Mucosa of gallbladder (tissue), 1 donor: ENCODE measurements at places on chromosomes 16 and 17.
A peak's percentile ranks its signal among the peaks of the same experiment; 100 is the strongest.

DNA sequence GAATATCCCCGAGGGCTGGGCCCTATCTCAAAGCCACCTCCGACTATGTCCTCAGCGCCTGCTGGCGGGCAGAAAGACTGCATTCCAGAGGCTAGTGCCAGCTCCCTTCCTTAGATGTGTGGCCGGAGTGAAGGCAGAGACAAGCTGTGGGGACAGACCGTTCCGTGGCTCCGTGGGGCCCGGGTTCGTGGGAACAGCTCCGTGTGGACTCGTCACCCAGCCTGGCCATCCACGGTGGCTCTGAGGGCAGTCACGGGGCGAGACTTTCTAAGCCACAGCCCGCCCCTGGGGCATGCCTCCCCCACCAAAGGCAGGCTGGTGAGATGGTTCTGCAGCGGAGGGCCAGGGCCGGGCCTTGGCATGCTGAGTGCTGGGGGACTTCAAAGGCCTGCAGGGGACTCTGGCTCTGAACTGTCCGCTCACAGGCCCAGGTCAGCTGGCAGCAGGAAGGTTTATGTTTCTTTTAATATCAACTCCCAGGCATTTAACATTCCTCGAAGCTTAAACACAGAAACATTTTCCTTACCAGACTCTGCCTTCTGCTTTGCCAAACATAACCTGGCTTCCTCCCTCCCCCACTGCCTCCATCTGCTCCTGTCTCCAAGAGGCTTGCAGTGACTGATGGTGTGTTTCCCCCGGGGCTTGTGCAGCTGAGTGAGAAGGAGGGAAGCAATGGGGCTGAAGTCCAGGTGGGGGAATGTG lies 50.4 kb downstream of the TIMM22 start:
- DNase-seq: no peak

- no peak for DNase-seq
Measured at GRCh38 chr17:55238931-55239297, 25.8 kb upstream of the HLF start.

DNA sequence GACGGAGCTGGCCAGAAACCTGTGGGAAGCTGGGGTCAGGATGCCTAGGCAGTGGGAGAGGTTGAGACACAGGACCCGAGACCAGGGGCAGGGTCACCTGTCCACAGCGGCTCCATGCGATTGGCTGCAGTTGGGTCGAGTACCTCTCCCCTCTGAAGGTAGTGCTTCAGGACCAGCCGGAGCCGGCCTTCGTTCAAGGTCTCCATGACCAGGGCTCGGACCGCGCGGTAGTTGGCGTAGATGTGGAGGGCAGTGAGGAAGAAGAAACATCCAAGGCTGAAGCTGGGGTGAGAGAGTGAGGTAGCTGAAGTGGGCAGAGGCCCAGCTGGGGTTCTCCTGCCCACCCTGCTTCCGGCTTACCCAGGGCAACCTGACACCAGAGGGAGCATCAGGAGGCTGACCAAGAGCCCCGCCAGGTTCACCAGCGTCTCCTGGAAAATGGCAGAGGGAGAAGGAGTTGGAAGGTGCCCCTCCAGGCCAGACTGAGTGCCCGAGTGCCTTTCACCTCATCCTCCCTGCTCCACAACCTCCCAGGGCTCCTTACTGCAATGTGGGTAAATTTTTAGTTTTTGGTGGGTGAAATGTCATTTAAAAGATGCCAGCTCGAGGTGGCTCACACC lies 10.7 kb downstream of the SLC5A2 start:
- no peak for DNase-seq

DNA sequence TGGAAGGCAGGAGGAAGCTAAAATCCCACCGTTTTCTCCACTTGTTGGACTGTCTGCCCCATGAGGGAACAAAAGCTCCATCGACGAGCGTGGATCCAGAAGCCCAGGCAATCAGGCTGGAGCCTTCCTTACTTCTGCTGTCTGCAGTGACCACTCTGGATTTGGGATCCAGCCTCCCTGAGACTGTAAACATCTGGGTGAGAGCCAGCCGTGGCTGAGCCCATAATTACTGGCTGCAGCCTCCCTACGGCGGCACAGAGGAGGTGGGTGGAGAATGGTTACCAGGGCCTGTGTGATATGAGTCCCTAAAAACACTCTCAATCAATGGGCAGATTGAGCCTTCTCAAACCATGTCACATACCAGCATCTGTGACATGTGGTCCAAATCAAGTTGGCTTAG lies 158.2 kb downstream of the FOXL1 start:
- DNase-seq: no peak

- DNase-seq: peak; percentile 70
Measured at GRCh38 chr17:28908640-28909167, 5.8 kb upstream of the DHRS13 start.

DNA sequence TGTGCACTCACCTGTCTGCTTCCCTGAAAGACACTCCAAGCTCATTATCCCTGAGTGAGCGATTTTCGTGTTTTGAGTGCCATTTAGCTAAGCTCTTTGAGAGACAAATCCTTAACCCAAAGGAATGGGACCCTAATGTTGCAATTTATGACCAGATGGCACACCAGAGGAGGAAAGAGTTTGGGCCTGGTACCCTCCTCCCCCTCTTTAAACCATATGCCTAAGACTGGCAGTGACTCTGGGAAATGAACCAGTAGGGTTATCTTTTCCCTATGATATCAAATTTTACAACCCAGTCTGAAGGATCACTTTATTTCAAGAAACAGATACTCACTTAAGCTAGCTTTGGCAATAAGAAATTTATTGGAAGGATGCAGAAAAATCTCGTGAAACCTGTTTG lies 550.4 kb downstream of the TOX3 start:
- DNase-seq: no peak

- no peak for DNase-seq
Measured at GRCh38 chr17:16873174-16874035, 98.5 kb downstream of the TNFRSF13B start.

DNA sequence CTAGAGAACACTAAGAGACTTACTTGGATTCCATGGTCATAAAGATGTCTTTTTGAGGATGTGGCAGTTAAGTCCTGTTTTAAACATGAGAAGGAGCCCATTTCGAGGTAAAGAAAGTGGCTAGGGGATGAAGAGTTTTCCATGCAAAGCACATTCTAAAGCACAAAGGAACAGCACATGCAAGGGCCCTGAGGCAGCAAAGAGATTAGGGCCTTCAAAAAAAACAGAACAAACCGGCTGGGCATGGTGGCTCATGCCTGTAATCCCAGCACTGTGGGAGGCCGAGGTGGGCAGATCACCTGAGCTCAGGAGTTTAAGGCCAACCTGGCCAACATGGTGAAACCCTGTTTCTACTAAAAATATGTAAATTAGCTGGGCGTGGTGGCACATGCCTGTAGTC lies 79.8 kb downstream of the AKAP1 start:
- DNase-seq: no peak

DNA sequence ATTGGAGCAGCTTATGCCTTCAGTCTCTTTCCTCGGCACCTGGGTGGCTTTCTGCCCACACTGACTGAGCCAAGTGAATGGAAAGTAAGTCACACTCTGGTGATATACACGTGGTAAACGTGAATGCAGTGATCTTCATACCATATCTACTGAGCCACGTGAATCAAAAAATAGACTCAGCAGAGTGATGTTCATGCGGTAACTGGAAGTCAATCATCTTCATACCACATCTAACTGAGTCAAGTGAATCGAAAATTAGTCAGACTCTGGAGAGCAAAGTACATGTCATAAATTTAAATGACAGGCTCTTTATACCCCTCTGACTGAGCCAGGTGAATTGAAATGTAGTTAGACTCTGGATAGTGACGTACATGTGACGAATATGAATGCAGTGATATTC lies 47.1 kb upstream of the ARL4D start:
- no peak for DNase-seq

DNA sequence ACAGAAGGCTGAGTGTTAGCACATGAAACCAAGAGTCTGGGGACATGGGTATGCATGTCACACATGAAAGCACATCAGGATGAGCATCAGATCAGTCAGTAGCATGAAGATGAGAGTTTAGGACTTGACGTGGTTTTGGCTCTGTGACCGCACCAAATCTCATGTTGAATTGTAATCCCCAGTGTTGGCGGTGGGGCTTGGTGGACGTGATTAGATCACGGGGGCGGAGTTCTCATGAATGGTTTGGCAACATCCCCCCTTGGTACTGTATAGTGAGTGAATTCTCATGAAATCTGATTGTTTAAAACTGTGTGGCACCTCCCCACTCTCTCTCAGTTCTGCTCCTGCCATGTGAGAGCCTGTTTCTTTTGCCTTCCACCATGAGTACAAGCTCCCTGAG lies 46.4 kb downstream of the CNGB1 start:
- no peak for DNase-seq

DNA sequence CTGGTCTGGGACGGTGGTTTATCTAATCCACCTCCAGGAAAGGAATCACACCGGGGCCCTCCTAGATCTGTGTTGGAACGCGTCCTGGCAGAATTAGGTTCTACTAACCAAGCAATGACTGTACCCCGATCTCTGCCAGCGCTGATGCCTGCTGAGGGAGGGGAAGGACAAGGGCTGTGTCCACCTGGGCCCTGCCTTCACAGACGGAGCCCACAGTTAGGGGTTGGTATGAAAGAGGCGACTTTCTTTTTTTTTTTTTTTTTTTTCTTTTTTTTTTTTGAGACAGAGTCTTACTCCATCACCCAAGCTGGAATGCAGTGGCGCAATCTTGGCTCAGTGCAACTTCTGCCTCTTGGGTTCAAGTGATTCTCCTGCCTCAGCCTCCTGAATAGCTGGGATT lies 9.9 kb upstream of the KRT19 start:
- DNase-seq: no peak

GRCh38 chr17:11986942-11987329 lies 10.3 kb downstream of the ZNF18 start:
- DNase-seq: no peak

DNA sequence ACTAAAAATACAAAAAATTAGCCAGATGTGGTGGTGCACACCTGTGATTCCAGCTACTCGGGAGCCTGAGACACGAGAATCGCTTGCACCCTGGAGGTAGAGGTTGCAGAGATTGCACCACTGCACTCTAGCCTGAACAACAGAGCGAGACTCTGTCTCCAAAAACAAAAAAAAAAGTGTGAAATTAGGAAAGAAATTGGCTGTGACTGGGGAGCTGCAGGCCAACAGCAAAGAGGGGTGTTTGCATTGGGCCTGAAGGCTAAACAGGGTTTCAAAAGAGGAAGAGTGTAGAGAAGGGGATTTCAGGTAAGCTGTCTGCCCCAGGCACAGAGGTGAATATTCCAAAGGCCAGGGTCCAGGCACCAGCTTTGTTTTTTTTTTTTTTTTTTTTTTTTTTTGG lies 9.4 kb downstream of the BMERB1 start:
- no peak for DNase-seq

DNA sequence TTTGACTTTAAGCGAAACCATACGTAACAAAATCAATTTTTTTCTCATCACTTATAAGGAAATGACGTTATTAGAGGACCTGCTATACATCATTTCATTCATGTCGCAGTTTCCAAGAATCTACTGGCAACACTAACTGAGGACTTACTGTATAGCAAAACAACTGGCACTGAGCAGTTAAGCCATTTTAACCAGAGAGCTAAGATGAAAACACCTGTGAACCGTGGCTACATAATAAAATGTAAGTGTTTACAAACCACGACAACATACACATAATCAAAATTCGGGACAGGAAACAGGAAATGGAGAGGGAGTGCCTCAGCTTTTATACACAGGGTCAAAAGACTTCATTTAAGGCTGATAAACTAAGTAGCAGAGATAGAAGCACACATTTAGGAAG lies 29.5 kb downstream of the METTL16 start:
- no peak for DNase-seq

- DNase-seq: no peak
Measured at GRCh38 chr16:88086571-88087516, 135.6 kb downstream of the BANP start.

GRCh38 chr16:87635541-87636049 lies 33.3 kb downstream of the JPH3 start:
- peak; percentile 47 for DNase-seq

- DNase-seq: no peak
Measured at GRCh38 chr16:84660973-84661372, 12.7 kb downstream of the KLHL36 start.

DNA sequence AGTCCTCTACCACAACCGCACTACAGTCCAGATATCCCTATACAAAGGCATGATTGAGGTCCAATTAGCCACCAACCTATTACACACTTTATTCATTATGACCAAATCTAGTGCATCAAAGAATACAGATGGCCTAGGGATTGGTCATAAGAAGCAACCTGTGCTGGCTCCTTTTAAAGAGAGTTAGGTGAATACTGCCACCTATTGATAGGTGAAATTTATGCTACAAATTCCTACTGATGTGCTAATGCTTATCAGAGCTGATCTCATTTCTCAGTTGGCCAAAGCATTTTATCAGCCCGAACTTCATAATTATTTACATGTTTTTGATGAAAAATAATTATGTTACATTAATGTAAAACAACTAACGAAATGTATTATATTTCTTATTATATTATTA lies 166.3 kb downstream of the ANKFN1 start:
- DNase-seq: no peak

DNA sequence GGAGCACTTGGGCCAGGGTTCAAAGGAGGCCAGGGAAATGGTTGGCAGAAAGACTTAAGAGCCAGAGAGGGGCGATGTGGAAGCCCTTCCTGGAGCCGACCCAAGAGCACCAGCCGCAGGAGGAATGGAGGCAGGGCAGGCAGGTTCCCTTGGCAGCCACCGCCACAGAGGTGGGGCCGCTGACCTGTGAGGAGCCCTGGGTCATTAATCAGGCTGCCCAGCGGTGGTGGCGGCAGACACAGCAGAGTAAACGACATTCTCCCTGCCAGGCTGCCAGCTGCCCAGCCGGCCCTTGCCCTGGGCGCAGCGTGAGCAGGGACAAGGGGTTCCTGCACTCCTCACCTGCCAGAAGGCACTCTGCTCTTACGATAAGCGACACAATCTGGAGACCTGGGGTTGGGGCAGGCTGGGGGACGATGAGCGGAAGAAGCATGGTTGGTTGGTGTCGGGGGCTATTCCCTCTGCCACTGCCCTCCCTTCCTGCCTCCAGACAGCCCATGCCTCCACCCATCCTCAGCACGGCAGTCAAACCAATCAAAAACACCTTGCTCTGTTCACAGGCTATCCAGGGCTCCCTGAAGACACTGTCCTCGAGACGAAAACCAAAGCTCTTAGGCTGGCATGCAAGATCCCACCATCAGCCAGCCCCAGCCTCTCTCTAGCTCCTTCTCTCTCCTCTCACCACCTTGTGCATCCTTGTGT lies 40.9 kb downstream of the PLXDC1 start:
- DNase-seq: peak; percentile 37

- no peak for DNase-seq
Measured at GRCh38 chr16:15830832-15831451, 25.9 kb downstream of the MYH11 start.

GRCh38 chr17:4033751-4034251 lies 69.6 kb upstream of the ATP2A3 start:
- peak; percentile 42 for DNase-seq

- peak; percentile 20 for DNase-seq
Measured at GRCh38 chr16:58243528-58244004, 45.7 kb upstream of the CSNK2A2 start.

- no peak for DNase-seq
Measured at GRCh38 chr16:61929776-61930175, 106.5 kb downstream of the CDH8 start.

GRCh38 chr16:82178352-82178751 lies 8.3 kb upstream of the MPHOSPH6 start:
- no peak for DNase-seq
